Stimulated activated CD8-positive, alpha-beta memory T cell treated with anti-CD3 and anti-CD28 coated beads, Interleukin-15, amount 100 ng/mL, for 4 hours (primary cell): ENCODE measurements at places on chromosomes 7 and 10.

DNA sequence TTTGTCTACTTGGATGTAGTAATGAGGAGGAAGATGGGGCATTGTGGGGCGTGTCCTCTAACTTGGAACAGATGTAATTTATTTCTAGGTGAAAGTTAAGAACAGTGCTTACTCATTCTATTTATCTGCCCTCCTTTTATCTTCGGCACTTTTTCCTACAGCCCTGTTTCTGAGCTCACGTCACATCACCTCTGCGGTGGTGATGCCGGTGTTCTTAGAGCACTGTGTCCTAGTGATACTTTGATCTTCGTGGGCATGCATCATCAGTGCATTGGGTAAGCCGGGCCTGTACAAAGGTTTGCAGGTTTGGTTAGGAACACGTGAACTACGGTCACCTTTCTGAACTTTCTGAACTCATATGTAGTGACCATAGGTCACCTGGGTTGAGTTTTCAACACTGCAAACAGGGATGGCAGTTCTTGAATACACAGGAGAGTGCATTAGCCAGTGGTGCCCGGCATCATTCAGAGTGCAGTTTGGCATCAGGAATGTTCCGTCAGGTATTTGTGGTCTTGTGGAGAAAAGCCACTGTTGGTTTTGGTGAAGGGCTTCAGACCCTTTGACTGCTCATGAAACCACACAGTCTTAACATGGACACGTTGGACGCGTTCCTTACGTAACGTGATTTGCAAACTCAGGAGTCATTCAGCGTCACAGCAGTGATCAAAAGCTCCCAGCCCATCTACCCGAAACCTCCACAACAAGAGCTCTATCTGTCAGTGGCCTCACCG, 5.6 kb downstream of the POR start:
- no peak for DNase-seq

DNA sequence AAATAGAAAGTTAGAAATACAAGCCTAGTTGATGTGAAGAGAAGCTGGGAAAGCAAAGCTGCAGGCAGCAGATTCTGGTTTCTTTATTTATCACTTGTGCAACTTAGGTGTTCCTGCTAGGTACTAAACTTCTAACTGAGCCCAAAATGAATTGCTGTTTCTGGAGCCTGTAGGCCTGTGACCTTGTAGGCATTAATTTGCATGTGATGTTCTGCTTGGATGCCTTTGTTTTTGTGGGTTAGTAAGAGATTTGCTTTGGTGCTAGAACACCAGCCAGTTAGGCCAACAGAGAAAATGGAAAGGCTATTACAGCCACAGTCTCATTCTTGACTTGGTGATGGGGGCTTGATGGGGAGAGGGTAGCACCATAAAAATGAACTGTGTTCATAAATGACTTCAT, 370.7 kb downstream of the PPP1R3A start:
- DNase-seq, result no peak

- no peak for DNase-seq
These were observed 42.8 kb upstream of the POM121L12 start for GRCh38 chr7:52992479-52993162.

- DNase-seq, result no peak
These were observed 59.5 kb downstream of the CCDC3 start for GRCh38 chr10:12941966-12942365.

DNA sequence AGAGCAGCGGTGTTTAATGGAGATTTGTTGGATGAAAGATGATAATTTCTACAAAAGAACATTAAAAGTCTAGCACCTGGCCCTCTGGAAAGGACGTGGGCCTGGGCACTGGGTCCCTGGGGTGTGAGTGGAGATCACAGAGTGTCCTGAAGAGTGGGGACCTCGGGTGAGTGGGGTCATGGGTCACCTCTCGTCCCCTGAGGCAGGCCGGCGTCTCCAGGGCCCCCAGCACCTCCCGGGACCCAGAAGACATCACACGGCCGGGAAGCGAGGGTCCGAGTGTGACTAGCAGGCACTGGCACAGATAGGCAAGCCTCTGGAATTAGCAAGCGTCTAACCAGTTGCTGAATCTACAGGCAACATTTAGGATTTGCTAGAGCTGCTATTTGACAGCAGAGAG, 257.2 kb downstream of the MAD1L1 start:
- DNase-seq, result no peak

GRCh38 chr7:30761214-30762156, 9.6 kb downstream of the INMT start:
- no peak for DNase-seq

DNA sequence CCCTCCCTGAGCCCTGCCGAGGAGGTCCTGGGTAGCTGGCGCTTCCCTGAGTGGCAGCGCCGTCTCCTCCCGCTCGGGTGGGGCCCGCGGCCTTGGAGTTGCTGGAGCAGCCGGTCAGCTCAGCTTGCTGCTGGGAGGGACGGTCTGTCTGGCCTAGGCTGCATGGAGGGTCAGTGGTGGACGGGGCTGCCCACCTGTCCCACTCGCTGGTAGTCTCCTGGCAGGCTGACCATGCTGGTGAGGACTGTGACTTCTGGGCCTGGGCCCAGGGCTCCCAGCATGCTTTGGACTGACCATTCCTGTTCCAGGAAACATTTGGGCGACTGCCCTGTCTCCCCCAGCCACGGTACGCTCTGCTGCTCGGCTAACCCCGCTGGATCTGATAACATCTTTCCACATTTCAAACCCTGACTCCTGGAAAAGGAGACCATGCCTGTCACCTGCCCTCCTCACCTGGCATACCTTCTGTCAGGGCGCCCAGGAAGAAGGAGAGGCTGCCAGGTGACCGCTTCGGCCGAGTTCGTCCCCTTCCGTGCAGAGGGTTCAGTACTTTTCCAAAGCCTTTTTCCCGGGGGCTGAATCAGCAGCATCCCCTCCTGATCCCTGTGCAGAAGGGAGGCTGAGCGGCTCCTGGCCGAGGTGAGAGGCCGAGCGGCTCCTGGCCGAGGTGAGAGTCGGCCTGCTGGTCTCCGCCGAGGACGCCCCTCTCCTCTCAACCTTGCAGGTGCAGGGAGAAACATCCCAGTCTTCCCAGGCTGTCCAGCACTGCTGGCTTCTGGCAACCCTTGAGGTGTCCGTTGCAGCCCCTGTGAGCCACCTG, 43.4 kb downstream of the FAM20C start:
- no peak for DNase-seq

DNA sequence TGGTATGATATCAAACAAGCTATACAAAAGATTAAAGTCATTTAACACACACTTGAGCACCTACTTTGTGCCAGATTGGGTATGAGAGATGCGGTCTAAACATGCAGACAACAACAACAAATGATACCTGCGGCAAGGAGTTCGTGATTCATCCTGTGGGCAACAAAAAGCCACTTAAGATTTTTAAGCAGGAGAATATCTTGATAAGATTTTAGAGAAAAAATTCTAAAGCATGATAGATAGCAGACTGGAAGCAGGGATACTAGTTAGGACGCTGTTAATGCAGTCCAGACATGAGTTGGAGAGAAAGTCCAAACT, 1.6 kb upstream of the KBTBD2 start:
- DNase-seq, result no peak

GRCh38 chr7:95421000-95421846, 13.6 kb downstream of the PON2 start:
- no peak for DNase-seq

DNA sequence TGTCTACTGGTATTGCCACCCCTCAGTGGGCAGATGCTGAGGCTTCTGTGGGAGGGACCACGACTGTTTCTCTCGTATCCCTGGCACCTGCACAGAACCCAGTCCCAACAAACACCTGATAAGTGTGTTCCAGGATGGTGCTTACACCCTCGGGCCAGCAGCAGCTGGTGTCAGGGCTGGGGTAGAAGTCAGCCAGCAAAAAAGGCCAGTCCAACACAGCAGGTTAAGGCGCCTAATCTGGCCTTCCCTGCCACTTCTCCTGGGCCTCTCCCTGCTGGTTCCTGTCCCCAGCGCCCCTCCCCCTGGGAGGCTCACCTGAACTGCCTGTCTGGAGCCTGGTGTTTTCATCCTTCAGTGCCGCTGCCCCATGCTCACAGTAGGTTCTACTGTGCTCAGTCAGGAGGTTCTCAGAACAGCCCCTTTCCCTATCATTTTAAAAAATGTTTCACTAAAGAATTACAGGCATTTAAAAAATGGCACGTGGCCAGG, 20.0 kb downstream of the PODXL start:
- DNase-seq, result no peak

- no peak for DNase-seq
These were observed 934.6 kb downstream of the CCSER2 start for GRCh38 chr10:85262992-85263391.

- DNase-seq, result no peak
These were observed 25.0 kb downstream of the ZDHHC6 start for GRCh38 chr10:112421731-112422130.

GRCh38 chr10:102413053-102413705, 5.4 kb downstream of the PSD start:
- no peak for DNase-seq

GRCh38 chr7:1290026-1290678, 57.5 kb downstream of the UNCX start:
- DNase-seq, result no peak

GRCh38 chr7:5657901-5658300, 123.6 kb downstream of the RNF216 start:
- DNase-seq, result no peak

DNA sequence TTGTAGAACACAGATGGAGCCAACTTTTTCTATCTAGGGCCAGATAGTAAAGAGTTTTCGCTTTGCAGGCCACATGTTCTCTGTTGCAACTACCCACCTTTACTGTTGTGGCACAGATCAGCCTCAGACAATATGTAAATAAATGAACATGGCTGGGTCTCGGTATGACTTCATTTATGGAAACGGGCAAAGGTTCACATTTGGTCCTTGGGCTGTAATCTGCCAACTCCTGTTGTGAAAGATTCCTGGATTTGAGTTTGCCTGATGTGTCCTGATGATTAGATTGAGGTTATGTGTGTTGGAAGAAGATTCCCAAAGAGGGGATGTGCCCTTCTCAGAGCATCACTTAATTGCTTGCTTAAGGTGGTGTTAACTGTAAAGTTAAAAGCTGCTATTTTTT, 38.2 kb downstream of the RBM20 start:
- DNase-seq, result no peak

DNA sequence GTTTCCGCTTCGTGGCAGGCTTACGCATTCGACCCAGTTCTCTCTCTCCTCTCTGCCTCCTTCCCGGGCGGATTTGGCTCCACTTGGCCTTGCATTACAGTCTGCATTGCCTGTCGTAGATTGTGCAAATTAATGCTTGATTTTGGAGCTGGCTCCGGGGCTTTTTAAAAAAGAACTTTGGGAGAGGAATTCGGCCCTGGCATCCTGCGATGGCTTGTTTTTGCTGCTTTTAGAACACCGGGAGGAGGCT, 767 bp downstream of the EIF4EBP2 start:
- no peak for DNase-seq

DNA sequence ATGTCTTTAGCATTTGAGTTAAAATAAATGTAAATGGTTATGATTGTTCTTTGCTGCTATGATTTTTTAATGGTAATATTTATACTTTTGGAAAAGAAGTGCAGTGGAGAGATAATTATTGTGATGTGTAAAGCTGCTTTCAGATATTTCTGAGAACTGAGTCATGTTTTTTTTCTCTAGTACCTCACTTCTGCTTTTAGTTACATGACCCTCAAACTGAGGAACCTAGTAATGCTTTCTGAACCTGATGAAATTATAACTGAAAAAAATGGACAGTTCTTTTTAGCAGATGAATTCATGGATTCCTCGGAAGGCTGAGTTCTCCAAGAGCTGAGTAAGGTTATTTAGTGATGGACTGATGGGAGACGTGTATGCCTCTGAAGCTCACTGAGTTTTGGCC, 167.8 kb downstream of the CDCA7L start:
- no peak for DNase-seq

DNA sequence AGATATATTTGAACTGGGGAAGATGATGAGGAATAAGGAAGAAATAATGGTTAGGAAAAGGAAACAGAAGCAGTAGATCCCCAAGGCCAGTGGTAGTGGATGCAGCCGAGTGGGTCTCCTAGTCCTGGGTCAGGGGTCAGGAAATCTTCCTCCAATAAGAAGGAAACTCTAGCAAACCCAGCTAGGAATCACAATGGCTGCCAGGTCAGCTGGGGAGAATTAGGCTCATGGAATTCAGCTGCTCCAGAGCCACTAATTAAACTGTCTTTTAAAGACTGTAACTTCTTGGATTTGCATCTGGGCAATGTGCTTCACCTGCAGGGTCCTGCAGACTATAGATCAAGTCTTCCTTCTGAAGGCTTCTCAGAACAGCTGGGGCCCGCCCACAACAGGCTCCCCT, 644.4 kb downstream of the KCNMA1 start:
- no peak for DNase-seq

DNA sequence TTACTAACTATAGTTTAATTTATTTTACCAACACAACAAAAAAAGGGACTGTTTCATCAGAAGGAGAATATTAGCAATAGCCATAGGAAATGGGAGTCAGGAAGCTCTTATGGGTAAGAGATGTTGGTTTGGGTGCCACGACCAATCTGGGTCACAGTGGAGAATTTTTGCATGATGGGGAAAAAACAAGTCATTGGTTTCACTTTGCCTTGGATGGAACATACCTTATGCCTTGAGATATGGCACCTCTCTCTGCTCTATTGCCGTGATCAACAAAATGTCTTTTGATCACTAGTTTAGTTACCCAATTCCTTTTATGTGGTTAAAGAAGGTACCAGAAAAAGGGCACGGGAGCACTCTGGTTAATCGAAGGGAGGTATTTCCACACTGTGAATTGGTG, 48.2 kb downstream of the PNLIPRP3 start:
- no peak for DNase-seq

DNA sequence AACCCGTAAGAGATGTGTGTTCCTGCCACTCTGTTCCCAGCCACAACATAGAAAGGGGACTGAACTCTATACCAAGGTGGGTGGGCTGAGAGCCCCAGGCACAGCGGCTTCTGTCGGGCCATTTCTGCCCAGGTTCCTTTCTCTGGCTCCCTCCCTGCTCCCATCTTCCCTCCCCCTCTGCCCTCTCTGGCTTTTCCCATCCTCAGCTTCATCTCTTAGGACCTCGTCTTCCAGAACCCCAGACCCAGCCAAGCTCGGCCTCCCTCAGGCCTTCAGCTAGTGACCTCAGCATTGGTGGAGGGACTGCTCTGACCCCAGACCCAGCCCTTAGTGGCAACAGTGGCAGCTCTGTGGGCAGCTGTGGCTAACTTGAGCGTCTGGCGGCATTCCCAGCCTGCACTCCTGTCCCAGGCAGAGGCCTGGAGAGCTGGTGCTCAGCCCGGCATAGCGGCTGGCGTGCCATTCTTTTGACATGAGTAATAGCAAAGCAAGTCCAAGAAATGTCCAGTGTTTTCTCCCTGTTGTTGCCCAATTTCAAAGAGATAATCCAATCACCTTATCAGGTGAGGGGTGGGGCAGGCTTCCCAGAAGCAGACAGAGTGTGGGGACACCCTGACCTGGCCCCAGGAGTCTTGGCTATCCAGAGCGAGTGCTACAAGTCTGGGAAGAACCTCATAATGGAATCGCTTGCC, 15.9 kb downstream of the PTPRE start:
- DNase-seq, result no peak

DNA sequence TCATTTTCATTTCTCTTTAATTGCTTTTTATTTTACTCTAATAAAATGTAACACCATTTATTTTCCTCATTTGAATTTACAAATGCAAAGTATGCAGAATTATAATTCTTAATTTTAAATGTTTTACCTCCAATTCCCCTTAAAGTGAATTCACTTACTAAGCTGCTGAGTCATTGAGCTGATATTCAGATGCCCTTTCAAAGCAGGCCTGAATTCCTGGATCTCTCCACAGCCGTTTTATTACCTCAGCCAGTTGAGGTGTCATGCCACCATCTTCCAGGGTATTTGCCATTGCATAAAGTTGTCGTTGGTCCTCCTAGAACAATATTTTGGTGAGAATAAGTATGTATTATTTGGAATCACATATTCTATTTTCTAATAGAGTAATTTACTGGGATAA, 33.2 kb downstream of the GNAT3 start:
- no peak for DNase-seq
